ENCODE measurements at places on chromosomes 7 and 10.

DNA sequence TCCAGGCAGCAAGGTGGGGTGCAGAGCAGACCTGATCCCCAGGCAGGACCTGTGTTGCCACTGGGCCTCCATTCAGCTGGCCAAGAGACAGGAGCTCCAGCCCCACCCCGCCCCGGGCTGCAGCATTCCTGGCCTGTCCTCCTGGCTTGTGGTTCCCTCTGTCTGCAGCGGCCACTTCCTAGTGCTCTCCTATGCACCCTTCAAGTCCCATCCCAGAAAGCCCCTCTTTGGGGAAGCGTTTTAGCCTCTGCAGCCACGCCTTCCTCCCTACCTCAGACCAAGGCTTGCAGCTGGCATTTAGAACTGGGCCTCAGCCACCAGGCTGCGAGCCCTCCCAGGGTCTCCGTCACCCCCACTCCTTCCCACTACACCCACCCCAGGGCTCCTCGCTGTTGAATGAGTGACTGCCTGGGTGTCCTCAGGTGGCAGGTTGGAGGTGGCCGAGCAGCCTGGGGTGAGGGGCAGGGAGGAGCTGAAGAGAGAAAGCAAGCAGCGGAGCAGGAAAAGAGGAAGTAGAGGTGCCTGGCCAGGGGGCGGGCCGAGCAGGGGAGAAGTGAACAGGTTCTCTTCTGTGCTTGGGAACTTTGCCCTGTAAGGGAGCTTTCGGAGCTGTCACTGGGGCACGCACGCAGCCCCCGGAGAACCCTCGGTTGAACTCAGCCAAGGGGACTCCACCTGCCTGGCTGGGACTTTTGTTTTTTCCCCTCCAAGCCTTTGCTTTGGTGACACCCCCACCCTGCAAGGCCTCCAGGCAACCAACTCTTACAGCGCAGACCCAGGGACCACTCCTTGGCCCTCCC is 109.1 kb upstream of the TNRC18 start:
- peak; percentile 62 for DNase-seq

DNA sequence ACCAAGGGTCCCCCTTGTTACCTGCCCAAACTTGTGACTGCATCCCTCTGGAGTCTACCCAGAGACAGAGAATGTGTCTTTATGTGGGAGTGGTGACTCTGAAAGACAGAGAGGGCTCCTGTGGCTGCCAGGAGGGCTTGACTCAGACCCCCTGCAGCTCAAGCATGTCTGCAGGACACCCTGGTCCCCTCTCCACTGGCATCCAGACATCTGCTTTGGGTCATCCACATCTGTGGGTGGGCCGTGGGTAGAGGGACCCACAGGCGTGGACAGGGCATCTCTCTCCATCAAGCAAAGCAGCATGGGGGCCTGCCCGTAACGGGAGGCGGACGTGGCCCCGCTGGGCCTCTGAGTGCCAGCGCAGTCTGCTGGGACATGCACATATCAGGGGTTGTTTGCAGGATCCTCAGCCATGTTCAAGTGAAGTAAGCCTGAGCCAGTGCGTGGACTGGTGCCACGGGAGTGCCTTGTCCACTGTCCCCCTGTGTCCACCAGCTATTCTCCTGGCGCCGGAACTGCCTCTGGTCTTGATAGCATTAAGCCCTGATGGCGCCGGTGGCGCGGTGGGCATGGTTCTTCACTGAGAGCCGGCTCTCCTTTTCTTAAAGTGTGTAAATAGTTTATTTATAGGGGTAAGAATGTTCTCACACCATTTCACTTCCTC is 19.4 kb upstream of the SH2D4B start:
- no peak for DNase-seq

GRCh38 chr7:26182283-26182682 is 18.3 kb downstream of the HNRNPA2B1 start:
- DNase-seq: no peak

DNA sequence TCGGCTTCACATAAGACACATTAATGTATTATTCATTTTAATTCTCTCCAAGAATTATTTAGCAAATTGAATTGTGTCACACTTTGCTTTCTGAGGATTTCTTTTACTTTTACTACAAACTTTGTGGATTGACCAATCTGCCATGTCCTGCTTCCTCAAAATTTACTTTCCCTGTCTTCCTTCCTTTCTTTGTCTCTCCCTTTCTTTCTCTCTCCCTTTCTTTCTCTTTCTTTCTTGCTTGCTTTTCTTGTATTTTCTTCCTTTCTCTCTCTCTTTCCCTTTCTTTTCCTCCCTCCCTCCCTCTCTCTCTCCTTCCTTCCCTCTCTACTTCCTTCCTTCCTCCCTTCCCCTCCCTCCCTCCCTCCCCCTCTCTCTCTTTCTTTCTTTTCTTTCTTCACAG is 37.8 kb downstream of the SP8 start:
- DNase-seq: no peak

Data from stimulated activated CD4-positive, alpha-beta T cell treated with anti-CD3 and anti-CD28 coated beads, Interleukin-4, amount 100 ng/mL, for 1 hour (primary cell).